ENCODE measurements at places on chromosomes 6 and 20. TPM values are rescaled to one million over a fixed set of nuclear protein-coding genes. Genes with fewer than 3 reads are reported as not detected.

PRSS16 gene
- 0.19 TPM for total RNA-seq

FAXC gene
- not detected for total RNA-seq

GCNT2 gene
- 3.0 TPM for total RNA-seq

BPI gene
- not detected for total RNA-seq

MYLK4 gene
- 0.61 TPM for total RNA-seq

FKBP1C gene
- not detected for total RNA-seq

GPR6 gene
- total RNA-seq: not detected

NOTCH4 gene
- 113 TPM for total RNA-seq

CUL7 gene
- total RNA-seq: 13.7 TPM

ENPP5 gene
- 0.67 TPM for total RNA-seq

All from mesenteric fat pad (tissue), 1 donor.